ENCODE measurements at places on chromosomes 6 and 20.
A peak's percentile ranks its signal among the peaks of the same experiment; 100 is the strongest.

DNA sequence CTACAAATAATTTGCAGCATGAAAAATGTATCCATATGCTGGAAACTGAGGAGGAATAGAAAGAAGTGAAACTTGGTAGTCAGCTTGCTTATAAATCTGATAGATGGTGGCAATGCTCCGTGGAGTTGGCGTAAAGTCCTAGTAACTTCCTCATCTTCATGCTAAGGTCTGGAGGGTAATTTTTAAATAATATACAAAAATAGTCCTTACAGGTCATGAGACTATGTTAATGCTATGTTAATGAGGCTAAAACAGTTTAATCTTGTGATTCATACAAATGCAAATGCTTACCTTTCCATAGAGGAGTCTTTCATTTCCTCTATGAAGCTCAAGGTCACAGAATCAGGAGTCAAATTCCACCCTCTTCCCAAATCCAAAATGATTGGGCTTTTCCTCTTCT, 9.4 kb upstream of the CRIP3 start:
- DNase-seq: no peak

- DNase-seq: no peak
These were observed 19.4 kb downstream of the PKIG start for GRCh38 chr20:44601801-44602204.

DNA sequence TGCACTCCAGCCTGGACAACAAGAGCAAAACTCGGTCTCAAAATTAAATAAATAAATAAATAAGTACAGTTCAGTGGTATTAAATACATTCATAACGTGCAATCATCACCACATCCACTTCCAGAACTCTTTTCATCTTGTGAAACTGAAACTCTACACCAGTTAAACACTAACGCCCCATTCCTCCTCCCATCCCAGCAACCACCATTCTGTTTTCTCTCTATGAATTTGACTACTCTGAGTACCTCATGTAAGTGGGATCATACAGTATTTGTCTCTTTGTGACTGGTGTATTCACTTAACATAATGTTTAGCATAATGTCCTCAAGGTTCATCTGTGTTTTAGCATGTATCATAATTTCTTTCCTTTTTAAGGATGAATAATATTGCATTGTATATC, 29.1 kb upstream of the SCML4 start:
- DNase-seq: no peak

- DNase-seq: no peak
These were observed 32.1 kb downstream of the SF3B5 start for GRCh38 chr6:144063246-144063743.

DNA sequence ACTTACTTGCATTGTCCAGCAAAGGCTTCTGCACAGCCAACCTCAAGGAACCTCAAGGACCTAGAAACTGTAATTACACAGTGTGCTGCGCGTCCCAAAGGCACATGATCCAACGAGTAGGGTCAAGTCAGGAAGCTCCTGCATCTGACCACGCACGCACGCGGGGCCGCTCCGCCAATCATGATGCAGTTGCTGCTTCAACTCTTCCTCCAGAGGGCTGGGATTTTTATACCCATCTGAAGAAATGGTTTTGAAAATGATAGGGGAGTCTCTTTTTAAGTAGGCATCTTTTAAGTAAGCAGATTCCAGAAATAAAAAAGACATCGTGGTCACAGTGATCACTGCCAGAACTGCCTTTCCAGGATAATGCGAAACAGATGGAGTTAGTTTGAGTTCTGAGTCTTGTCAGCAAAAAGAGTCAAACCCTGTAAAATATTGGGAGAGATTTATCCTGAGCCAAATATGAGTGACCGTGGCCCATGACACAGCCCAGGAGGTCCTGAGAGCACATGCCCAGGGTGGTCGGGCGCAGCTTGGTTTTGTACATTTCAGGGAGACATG, 34.0 kb downstream of the KIF25 start:
- DNase-seq: no peak

DNA sequence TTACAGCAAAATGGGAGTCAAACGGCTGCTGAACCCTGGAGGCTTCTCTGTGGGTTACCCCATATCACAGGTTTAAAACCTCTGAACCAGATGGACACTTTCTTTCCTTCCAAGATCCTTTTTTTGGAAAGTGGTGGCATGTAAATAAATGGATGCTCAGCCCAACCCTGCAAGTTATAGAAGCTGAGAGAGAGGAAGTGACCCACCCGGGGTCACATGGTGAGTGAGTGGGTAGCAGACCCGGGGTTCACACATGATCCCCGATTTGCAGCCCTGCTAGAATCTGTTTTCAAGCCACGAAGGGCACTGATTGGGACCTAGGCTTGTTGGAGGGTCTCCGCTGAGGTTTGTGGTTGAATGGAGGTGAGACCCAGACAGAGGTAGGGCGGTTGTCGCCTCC, 32.0 kb downstream of the SIRPA start:
- DNase-seq: no peak

- DNase-seq: peak; percentile 74
These were observed 47.5 kb downstream of the DSTN start for GRCh38 chr20:17617212-17617867.

DNA sequence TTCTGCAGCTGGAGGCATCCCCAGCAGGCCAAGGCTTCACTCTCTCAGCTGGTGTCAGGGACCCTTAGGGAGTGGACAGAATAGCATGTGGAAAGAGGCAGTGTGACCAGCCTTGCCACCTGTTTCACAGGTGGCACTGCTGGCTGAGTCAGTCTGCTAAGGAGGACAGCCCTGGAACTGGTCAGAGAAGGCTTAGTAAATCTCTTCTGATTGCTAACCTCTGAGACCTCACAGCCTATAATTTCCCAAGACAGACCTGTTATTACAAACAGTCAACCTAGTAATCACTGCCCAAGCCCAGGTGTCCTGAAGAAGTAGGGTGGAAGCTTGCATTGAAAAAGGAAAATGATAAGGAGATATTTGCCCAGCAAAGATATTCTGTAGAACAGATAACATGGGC, 26.4 kb upstream of the PAQR8 start:
- no peak for DNase-seq

GRCh38 chr6:1702580-1703051, 92.9 kb downstream of the FOXC1 start:
- DNase-seq: no peak

DNA sequence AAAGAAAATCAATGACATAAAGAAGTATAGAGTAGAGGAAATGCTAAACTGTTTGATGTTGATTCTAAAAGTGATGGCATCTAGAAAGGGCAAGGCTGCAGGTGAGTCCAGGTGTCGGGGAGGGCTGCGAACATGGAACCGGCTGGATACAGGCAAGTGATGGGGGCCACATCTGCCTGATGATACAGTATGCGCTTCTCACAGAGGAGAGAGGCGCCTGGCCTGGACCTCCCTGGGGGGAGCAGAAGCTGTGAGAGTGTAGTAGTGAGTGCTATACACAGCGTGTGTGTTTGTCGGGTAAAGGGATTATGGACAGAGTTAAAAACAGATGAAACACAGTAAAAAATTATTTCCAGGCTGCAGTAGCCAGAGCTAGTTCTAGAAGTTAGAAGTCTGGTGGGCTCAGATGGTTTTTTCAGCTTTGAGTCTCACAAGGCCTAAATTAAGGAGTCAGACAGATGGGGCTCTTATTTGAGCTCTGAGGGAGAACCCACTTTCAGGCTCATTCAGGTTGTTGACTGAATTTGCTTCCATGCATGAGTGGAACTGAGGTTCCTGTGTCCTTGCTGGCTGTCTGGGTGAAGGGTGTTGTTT, 195.8 kb upstream of the ARG1 start:
- DNase-seq: no peak

DNA sequence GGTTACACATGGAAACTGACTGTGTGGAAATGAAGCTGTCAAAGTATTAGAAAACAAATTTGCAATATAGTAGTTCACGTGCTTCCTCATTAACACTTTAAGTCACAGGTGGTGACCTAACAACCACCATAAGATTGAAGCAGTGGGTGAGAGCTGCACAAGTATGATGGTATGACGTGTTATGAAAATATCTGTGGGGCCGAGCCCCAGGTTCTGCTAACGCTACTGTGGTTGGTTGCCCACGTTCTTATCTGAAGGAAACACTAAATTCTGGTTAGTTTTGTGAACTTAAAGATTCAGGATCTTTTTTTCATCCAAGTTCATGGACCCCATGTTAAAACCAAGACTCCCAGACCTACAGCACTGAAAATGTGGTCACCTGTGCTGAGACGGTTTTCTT, 243.0 kb upstream of the RIN2 start:
- DNase-seq: no peak

DNA sequence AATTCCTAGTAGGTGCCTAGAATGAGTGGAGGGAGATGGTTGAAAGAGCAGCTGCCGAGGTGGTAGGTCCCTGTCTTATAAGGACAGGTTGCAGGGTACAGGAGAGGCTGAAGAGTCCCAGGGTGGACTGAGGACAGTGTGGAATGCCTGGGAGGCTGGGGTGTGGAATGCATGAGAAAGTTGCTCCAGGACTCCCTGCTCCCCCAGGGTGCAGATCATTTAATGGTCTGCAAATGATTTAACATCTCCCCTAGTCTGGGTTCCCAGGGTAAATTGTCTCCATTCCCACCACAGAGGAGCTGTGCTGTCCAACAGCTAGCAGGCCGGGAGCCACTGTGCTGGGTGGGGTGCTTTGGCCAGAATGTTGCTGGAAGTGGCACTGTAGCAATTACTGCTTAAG, 76.0 kb downstream of the CD83 start:
- no peak for DNase-seq

GRCh38 chr6:87628881-87629280, 38.9 kb downstream of the ORC3 start:
- DNase-seq: no peak

DNA sequence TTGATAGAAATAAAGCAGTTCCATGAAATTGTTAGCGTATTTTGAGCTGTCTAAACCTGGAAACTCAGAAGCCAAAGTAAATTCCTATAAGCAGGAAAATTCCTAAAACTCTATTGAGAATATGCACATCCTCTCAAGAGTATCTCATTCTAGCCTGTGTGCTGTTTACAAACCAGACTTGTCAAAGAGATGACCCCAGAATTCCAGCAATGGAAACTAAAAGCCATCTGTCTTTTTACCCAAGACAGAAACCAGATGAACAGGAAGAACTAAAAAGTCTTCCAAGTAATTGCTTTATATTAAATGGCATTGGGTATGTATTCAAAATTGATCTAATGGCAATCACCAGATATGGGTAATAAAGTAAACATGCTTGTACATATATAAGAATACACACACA, 92.6 kb downstream of the COL19A1 start:
- DNase-seq: no peak

DNA sequence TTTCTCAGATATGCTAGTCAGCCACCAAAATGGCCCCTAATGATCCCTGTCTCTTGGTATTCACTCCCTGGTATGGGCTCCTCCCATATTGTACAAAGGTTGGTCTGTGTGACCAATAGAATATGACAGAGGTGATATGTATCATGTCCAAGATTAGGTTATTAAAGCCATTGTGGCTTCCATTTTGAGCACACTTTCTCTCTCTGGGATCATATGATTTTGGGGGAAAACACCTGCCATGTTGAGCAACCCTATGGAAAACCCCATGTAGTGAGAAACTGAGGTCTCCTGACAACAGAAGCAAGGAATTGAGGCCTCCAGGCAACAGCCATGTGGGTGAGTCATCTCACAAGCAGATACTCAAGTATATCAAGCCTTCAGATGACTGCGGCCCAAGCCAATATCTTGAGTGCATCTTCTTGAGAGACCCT, 7.1 kb upstream of the ZNF318 start:
- DNase-seq: no peak

Measured in GM10248 (cell line).